GM13976 (cell line): ENCODE measurements at places on chromosomes 2 and 18.

DNA sequence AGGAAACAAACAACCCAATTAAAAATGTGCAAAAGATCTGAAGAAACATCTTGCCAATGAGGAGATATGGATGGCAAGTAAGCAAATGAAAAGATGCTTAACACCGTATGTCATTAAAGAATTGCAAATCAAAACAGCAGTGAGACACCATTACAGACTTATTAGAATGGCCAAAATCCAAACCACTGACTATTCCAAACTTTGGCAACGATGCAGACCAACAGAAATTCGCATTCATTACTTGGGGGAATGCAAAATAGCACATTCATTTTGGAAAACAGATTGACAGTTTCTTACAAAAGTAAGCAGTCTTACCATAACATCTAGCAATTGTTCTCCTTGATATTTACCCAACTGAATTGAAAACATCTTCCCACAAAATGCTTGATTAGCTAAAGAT is 1118.7 kb downstream of the SUCLG1 start:
- DNase-seq: no peak

GRCh38 chr2:36035137-36035536 is 320.4 kb upstream of the CRIM1 start:
- no peak for DNase-seq

DNA sequence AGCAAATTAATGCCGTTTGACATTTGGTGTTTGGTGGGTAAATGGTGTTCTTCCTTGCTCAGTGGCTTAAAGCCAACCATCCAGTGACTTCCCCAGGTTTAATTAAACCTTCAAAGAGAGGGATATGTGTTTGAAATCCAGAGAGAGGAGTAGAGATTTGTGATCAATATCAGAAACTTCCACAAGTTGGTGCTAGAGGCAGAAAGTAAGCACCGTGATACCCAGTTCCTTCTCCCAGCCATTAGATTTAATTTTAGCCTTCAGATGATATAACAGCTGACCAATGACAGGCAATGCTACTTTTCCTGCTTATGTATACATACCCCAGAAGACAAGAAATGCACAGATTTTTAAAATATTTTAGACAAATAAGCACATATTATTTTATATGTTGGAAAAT is 398.5 kb downstream of the CDH2 start:
- DNase-seq: no peak

GRCh38 chr2:29373870-29374269 is 258.7 kb downstream of the CLIP4 start:
- DNase-seq: no peak

DNA sequence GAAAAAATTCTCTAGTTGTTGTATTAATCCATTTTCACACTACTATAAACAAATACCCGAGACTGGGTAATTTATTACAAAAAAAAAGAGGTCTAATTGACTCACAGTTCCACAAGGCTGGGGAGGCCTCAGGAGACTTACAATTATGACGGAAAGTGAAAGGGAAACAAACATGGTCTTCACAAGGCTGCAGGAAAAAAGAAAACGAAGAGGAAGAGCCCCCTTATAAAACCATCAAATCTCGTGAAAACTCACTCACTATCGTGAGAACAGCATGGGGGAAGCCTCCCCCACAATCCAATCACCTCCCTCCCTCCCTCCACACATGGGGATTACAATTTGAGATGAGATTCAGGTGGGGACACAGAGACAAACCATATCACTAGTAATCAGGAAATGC is 61.7 kb upstream of the SPTBN1 start:
- no peak for DNase-seq

GRCh38 chr18:11517704-11518103 is 91.7 kb upstream of the SLC35G4 start:
- DNase-seq: no peak

GRCh38 chr18:47997338-47997780 is 66.9 kb upstream of the SMAD2 start:
- no peak for DNase-seq

DNA sequence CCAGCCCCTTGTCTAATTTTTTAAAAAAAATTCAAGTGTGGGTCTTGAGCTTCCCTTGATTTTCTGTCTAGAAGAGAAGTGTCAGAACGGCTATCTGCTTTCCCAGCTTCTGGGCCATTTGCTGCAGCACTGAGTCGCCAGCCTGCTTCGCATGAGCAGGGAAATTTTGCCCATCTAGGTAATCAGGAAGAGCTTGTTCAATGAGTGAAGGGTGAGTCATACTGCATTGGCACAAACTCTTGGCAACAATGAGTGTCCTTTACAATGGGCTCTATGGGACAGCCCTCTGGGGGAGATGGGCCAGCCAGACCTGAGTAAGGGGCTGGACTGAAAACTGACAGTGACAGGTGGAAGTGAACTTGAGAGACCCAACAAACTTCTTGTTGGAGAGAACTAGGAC is 2.4 kb upstream of the RNF144A start:
- no peak for DNase-seq

DNA sequence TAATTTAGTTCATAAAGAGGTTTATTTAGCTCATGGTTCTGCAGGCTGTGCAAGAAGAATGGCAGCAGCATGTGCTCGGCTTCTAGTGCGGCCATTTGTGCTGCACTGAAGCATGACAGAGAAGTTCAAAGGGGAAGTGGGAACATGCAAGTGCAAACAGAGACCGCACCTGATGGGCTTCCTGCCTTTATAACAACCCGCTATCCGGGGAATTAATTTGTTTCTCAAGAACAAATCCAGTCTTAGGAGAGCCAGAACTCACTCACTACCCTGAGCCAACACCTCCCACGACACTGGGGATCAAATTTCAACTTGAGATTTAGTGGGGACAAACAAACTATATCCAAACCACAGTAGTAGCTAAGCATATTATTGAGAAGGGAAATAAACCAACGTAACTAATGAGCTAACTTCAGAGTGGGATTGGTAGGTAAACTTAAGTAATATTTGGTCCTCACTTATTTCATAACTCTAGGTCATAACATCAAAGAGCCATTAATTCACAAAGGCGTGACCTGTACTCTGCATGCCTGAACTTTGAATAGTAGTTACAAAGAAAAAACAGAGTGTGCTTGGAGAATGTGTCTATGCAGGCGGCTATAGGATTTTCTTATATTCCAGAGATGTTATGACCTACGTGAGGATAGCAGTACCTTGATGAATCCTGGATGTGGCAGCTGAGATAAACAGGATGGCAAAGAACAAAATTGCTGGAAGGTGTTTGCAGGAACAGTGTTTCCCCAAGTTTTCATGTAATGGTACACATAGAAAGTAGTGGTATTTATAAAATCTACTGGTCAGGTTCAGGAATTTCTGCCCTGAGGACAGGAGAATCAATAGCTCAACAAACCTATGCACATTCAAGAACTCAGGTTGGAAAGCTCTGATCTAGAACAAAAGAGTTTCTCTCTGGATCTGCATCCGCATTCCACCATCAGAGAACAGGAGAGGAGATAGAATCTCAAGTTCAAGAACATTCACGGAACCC is 845.9 kb upstream of the ID2 start:
- peak; percentile 41 for DNase-seq

- peak; percentile 5 for DNase-seq
These were observed 122.2 kb upstream of the ITGB6 start for GRCh38 chr2:160322320-160322719.

- no peak for DNase-seq
These were observed 273.1 kb downstream of the DLGAP1 start for GRCh38 chr18:4181882-4182568.

GRCh38 chr2:162385536-162385935 is 41.6 kb downstream of the GCA start:
- no peak for DNase-seq

GRCh38 chr2:72925328-72925943 is 8.1 kb downstream of the EMX1 start:
- no peak for DNase-seq

- DNase-seq: no peak
These were observed 10.7 kb downstream of the BIN1 start for GRCh38 chr2:127096280-127096679.

- DNase-seq: no peak
These were observed 5.8 kb upstream of the ZNF532 start for GRCh38 chr18:58858591-58859468.

- peak; percentile 43 for DNase-seq
These were observed 41.6 kb downstream of the ANKRD44 start for GRCh38 chr2:197268786-197269584.

- peak; percentile 86 for DNase-seq
These were observed at the start of gene CBLN2 for GRCh38 chr18:72544092-72544886. Gene CBLN2 (minus strand): TSS chr18:72544342. CDS start chr18:72542160, 2,182 bp downstream.

DNA sequence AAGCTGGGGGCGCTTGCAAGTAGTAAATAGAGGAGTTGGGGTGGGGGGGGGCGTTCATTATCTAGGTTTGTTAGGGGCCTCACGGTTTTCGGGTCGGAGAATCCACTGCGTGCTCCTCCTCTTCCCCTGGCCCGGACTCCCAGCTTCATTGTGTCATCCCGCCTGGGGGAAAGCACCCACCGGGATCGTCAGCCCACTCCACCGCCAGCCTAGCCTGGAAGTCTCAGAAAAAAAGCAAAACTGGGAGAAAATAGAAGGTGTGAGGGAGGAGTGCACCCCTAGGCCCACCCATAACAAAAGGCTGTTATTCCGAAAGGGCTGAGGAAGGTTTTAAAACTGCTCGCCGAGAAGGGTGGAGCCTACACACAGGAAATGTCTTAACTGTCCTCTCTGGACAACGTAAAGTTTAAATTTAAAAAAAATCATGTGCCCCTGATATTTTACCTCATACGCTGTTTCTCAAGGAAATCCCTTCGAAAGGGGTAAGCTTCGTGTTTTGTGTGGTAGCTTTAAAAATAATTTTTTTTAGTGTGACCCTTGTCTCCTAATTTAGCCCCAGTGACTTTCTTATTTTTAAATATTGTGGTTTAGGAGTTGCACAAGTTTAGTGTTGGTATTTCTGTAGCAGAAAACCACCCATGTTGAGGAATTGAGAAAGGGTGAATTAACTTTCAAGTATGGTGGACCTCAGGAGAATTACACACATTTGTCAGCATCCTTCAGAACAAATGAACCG is 104.2 kb downstream of the SPTBN1 start:
- DNase-seq: peak; percentile 76

DNA sequence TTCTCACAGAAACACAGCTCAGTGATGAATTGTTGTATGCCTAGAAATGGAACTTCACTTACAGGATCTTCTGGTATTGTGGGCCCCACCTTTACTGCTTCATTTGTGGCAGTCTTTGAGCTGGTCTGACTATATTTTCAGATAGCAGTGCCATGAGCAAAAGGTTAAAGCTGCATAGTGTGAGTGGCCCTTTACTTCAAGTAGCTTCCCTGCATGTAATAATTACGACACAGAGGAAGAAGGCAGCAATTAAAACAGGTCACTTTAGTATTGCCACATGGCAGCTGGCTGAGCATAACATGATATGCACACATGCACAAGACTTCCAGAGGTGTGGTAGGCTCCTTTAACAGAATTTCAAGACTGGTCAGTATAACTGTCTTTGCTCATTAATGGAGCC is 426.3 kb upstream of the ZEB2 start:
- no peak for DNase-seq

- no peak for DNase-seq
These were observed 29.7 kb upstream of the PID1 start for GRCh38 chr2:229300790-229301189.

DNA sequence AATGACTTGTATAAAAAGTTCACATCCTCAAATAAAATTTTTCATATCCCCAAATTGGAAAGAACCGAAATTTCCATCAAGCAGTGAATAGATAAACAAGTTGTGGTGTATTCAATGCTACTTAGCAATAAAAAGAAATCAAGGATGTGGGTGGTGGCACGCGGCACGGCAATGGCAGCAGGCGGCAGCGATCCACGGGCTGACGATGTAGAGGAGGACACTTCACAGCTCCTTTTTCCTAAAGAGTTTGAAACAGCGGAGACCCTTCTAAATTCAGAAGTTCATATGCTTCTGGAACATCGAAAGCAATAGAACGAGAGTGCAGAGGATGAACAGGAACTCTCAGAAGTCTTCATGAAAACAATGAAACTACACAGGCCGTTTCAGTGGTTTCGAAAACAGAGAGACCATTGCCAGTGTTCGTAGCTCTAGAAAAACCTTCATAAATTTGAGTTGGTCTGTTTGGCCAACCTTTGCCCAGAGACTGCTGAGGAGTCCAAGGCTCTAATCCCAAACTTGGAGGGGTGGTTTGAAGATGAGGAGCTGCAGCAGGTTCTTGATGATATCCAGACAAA is 9.8 kb upstream of the IL36A start:
- DNase-seq: no peak

- DNase-seq: no peak
These were observed 778 bp downstream of the MFSD2B start for GRCh38 chr2:24010477-24011249.

DNA sequence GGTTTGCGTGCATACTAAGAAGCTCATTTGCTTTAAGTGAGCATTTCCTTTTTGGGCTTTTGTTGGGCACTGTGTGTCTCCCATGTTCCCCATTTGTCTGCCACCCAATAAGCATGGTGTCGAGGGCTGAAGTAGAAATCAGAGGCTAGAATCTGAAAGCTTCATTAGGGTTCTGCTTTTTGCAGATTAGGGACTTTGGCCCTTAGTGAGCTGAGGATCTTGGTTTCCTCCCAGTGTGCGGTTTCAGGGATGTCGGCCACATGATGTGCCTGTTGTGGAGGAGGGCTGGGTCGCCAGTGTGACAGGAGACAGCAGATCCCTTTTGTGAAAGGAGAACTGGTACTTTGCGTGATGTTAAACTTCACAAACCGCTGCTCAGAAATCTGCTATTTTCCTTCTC is 41.1 kb downstream of the PLEKHB2 start:
- no peak for DNase-seq

- peak; percentile 70 for DNase-seq
These were observed 3.5 kb downstream of the CDK5R2 start for GRCh38 chr2:218962859-218963492.

GRCh38 chr18:77116201-77117080 is 16.1 kb downstream of the MBP start:
- no peak for DNase-seq

DNA sequence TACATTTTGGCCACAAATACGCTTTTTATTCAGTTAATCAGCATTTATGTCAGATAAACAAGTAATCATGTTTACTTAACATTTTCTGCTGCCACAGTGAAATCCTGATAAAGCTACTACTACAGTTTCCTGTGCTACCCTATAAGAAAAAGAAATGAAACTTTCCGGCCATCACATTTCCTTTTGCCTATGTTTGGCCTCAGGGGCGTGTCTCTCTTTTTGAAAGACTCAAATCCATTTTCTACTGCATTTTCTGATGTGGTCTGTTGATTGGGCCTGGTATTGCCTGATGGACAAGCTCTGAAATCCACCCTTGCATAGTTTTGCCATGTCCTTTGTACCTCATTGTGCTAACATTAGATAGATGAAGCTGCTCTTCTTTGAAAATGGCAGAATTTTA is 152.6 kb downstream of the AGPS start:
- no peak for DNase-seq

GRCh38 chr2:205889114-205889513 is 196.9 kb downstream of the INO80D start:
- no peak for DNase-seq
